ENCODE measurements at places on chromosomes 11 and 22.

- no peak for DNase-seq
Measured at GRCh38 chr11:19871531-19871930, 158.9 kb downstream of the NAV2 start.

- no peak for DNase-seq
Measured at GRCh38 chr11:117478126-117478860, 150.6 kb downstream of the CEP164 start.

DNA sequence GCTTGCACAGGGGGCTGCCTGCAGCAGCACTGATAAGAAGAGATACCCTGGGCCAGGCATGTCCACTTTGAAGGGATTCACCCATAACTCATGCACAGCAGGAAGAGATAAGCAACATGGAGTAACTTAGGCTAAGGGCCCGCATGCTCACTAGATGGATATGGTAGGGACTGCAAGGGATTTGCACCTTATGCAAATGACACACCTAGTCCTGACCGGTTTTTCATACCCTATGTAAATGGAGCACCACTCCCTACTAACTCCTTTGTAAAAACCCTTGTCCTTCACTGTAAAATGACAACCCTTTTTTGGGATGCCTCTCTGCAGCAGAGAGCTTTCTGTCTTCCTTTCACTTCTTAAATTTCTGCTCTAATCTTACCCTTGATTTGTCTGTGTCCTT, 658.9 kb upstream of the CCDC179 start:
- DNase-seq = no peak

DNA sequence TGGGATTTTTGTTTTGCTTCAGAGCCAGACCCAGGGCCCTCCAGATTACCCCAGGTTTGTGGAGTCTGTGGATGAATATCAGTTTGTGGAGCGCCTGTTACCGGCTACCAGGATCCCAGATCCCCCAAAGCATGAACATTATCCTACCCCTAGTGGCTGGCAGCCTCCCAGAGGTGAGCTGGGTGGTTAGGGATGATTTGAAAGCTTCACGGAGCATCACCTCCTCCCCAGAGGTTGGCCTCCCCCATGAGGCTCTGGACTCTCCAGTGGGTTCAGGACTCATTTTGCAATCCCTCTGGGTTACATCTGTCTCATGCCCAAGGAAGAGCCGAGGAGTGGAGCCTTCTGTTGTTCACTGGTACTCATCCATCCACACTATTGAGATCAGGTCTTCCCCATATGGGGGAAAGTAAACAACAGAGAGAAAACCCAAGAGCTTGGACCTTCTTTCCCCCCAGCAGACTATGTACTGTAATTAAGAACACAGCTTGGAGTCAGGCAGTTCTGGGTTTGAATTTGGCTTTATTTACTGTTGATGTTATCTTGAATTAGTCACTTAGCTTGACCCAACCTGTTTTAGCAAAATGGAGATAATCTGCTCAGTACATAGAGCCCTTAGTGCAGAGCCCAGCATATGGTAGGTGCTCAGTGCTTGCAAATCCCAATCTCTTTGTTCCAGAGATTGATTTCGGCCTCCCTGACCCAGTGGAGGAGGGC, 2.5 kb downstream of the MRPL49 start:
- no peak for DNase-seq

GRCh38 chr11:108224911-108225786, 2.3 kb downstream of the ATM start:
- no peak for DNase-seq

DNA sequence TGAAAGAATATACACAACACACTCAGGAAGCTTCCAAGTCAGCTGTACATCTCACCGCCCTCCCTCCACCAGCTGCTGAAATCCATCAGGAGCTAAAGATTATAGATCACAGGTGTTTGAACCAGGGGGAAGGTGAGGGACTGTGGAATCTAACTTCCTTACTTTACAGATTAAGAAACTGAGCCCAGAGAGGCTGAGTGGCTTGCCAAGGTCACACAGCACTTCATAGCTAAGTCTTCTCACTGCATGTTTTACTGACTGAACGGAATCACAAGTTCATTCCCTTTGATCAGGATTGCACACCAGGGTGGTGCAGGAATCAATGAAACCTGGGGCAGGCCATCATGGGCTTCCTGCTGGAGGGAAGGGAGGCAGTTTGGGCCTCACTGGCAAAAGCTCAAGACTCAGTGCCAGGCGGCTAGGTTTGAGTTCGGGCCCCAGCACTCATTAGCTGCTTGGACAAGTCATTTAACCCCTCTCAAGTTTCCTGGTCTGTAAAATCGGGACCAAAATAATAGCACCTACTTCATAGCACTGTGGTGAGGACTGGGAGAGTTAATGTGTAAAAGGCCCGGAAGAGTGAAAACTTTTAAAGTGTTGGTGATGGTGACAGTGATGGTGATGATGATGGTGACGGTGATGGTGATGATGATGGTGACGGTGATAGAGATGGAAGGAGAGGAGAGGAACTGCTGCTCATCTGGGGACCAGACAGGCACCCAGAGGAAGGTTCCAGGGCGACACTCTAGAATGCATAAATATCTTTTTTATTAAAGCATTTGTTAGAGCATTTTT, 8.2 kb downstream of the CD5 start:
- DNase-seq = no peak

- DNase-seq = no peak
Measured at GRCh38 chr11:20474882-20475517, 87.5 kb downstream of the PRMT3 start.

GRCh38 chr11:3201112-3201581, 17.5 kb downstream of the MRGPRG start:
- DNase-seq = no peak

DNA sequence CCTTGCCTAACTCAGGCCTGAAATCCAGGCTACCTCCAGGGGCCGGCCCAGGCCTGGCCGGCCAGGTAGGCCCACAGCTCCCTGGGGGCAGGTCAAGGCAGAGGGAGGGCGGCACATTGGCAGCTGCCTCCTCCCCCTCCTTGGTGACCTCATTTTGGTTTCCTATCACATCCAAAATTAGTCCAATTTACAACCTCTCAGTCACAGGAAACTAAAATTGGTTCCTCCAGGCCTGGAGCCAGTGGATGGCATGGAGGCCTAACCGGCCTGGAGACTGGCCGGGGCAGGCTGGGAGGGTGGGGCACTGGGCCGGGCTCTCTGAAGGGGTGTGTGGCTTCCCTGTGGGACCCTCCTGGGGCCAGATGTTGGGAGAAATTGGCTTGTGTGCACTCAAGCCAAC, 35.9 kb downstream of the LRRC10B start:
- no peak for DNase-seq

- no peak for DNase-seq
Measured at GRCh38 chr11:134438542-134439537, 26.8 kb upstream of the B3GAT1 start.

DNA sequence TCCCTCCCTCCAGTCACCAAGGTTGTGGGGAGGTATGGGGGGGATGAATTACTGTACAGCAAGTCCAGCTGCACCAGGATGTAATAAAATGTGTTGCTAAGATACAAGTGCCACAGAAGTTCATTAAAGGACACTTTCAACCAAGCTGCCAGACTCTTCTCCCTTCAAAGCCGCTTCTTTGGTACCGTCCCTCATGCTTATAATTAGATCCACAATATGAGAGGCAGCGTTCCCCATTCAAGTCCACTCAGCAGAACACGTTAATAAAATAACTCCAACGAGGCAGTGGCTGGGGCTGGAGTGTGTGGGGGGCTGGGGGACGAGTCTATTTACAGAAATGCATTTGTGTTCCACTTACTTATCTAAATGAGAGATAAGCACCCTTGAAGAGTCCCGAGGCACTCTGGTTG, 14.7 kb downstream of the PHF21B start:
- no peak for DNase-seq

DNA sequence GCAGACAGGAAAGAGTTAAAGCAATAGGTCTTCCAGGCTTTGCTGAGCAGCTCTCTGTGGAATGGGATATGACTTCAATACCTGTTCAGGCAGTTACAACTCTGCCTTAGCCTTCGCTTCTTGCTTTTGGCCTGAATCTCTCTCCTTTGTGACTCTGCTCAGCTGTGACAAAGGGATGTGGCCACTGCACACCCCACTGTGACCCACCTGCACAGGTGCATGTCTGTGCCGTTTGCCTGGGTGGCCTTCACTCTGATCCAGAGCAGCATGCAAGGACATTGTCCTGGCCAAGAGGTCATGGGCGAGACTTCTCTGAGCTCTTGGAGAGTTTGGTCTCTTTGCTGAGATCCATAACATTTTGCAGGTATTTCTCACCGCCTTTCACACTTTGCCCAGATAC, 891.3 kb downstream of the BRD1 start:
- no peak for DNase-seq

- no peak for DNase-seq
Measured at GRCh38 chr22:50112151-50113118, 22.6 kb downstream of the MOV10L1 start.

DNA sequence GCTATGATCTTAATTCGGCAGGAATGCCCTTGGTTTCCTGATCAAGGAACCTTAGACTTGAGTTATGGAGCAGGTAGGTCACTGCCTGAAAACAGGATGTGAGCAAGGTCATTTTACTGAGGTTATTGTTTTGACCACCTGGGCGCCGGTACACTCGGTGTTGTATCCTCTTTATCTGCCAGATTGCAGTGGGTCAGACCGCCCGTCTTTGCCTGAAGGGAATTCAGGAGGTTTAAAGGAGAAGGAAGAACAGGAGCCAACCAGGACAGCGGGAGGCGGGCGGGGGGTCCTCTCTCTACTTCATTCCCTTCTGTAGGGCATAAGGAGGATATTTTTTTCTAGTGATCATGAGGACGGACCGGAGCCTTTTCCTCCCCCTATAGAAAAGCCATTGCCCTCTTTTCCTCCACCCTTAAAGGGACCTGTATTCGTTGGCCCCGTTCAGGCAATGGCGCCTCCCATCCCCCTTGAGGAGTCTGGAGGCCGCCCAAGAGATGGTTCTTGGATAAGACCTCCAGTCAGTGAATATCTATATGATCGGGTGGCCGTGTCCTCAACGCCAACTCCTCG, 649 bp downstream of the MS4A15 start:
- DNase-seq = no peak

DNA sequence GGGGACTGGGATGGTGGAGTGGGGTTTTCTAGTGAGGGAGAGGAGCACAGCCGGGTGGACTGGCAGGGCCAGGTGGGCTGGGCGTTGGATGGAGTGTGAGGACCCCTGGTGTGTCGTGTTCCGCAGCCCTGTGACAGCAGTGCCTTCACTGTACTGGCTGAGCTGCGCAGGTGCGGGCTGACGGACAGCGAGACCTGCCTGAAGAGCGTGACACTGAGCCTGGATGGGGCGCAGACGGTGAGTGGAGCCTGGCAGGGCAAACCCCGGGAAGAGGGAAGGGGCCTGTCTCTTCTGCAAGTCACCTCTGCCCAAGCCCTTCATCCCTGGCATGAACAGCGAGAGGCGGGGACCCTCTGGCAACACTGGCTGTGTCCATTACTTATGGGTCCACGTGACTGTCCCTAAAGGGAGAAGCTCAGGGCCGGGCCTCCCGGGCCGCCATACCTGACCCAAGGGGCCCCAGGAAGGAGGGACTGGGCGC, 10.0 kb downstream of the MUC5AC start:
- no peak for DNase-seq

- DNase-seq = no peak
Measured at GRCh38 chr22:32281072-32281471, 25.9 kb upstream of the SLC5A4 start.

GRCh38 chr11:101511065-101511464, 72.7 kb downstream of the TRPC6 start:
- DNase-seq = no peak

GRCh38 chr11:70263363-70263762, 7.1 kb upstream of the PPFIA1 start:
- no peak for DNase-seq

DNA sequence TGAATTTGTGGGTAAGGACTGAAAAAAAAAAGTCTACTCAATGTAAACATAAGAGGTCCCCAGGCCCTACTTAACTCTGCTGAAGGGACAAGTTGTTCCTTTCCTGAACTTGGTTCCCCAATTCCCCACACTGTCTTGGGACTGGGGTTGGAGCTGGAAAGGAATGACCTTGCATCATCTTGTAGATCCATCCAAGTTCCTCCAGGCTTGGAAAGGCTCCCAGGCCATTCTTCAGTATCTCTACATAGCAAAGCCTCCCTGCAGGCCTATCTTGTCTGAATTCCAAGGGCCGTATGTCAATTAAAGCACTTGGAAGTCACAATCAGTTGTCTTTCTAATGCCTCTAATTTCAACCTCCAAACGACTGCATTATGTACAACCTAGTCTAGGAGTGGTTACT, 361.2 kb downstream of the TMEM135 start:
- DNase-seq = no peak

DNA sequence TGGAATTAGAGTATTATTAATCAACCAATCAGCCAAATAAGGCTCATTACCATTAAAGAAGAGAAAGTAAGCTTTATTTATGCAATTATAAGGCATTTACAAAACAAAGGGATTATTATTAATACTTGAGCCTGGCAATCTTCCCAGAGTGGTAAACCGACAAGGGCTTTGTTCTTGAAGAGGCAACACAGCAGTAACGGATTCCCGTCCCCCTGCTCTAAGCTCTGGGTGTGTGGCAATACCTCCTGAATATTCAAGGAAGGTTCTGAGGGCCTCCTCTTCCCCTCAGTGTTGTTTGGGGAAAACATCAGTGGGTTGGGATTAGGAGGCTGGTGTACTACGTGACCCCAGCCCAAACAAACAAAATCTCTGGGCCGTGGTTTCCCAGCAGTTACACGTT, 176.5 kb downstream of the TENM4 start:
- no peak for DNase-seq

DNA sequence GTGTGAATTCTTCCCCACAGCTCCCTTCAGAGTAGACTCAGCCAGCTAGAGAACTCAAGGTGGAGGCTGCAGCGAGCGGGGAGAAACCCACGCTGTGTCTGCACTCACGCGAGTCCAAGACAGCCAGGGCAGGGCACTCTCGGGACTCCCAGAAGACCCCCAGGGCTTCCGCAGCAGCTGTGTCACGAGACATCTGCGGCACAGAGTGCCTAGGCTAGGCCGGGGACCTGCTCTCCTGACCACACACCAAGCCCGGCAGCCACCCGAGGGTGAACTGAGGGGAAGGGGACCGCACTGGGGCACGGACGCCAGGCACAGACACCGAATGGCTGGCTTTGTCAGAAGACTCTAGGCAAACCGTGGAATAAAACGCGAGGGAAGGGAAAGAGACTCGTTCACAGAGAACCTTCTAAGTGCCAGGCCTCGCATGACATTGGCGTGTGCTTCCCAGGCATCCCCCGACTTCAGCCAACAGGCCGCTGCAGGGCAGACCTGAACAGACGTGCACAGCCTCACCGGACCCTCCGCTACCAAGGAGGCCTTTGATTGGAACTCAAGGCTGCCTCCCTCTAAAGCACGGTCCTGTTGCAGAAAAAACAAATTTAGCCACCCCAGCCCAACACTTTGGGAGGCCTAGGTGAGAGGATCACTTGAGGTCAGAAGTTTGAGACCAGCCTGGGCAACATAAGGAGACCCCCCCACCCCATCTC, 18.2 kb upstream of the MOB2 start:
- no peak for DNase-seq

GRCh38 chr11:108666373-108666772, 1.5 kb downstream of the DDX10 start:
- no peak for DNase-seq

Data from BJ (cell line).